ENCODE measurements at places on chromosomes 11 and 22. TPM values are rescaled to one million over a fixed set of nuclear protein-coding genes. Genes with fewer than 3 reads are reported as not detected.

Gene LDLRAD3
- 0.06 TPM for polyA plus RNA-seq

Gene MUC2
- polyA plus RNA-seq: not detected

Gene MMP13
- not detected for polyA plus RNA-seq

Gene SPECC1L
- polyA plus RNA-seq: 5.8 TPM

Gene MS4A3
- polyA plus RNA-seq: not detected

Gene CSNK2A3
- polyA plus RNA-seq: 1.2 TPM

Gene TRIM21
- polyA plus RNA-seq: 60.1 TPM

Gene CARD18
- not detected for polyA plus RNA-seq

Gene TLCD5
- 0.46 TPM for polyA plus RNA-seq

Gene FGF4
- polyA plus RNA-seq: not detected

Gene SCUBE1
- not detected for polyA plus RNA-seq

Gene KIRREL3
- not detected for polyA plus RNA-seq

Gene CD3D
- 1,156 TPM for polyA plus RNA-seq

Gene OR8K3
- not detected for polyA plus RNA-seq

Gene CEND1
- 0.47 TPM for polyA plus RNA-seq

Gene ALDH3B1
- not detected for polyA plus RNA-seq

Gene SLC25A18
- not detected for polyA plus RNA-seq

Gene TCN1
- polyA plus RNA-seq: 0.31 TPM
